Epithelial cell of esophagus (primary cell): ENCODE measurements at places on chromosomes 2 and 18.

DNA sequence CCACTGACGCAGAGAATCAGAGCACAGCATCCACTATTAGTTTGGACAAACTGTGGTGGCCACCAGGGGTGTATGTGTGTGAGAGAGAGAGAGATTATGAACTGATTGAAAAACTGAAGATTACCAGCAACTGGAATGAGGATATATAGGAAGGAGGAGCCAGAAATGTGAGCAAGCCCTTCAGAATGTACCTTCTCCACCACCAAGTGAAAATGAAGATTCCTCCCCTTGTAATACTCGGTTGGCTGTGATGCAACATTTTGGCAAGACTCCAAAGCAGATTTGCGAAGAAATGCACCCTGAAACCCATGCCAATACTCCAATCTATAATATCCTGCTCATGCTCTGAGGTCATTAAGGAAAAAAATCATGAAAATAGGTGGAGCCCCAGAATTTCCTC lies 121.2 kb upstream of the SLC35G4 start:
- DNase-seq = peak; percentile 21

- peak; percentile 67 for DNase-seq
These were observed 3.0 kb downstream of the BUB1 start for GRCh38 chr2:110674620-110675555.

DNA sequence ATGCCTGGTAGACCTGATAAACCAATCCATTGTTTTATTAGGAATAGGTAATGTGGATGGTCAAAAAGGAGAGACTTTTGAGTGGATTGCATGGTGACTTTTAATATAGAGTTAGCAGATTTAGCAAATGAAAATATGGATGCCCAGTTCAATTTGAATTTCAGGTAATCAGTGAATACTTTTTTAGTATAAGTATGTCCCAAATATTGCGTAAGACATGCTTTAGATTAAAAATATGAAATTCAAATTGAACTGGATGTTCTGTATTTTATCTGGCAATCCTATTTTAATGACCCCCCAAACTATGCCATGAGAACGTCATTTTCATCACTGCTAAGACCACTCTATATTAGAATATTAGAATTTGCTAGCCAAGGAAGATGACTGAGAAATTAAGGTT lies 30.3 kb upstream of the TNP1 start:
- DNase-seq = no peak

GRCh38 chr2:218010140-218010983 lies 7.6 kb upstream of the TNS1 start:
- DNase-seq = peak; percentile 36

DNA sequence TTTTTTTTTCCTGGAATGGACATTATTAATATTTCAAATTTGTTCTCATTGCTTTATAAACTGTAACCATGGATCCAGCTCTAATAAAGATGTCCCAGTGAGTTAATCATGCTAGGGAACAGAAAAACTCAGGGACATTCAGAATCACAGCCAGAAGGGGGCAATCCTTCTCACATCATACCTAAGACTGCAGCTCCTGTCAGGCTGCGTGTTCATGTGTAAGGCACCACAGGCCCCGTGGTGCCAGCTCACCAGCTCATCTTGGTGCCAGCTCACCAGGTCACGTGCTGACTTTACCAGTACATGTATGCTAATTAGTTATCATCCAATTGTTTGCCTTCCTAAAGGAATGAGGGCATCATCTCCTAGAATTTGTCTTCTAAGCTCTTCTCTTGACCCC lies 84.7 kb upstream of the NEDD4L start:
- peak; percentile 91 for DNase-seq

GRCh38 chr2:10038716-10039115 lies 4.6 kb upstream of the KLF11 start:
- no peak for DNase-seq

- DNase-seq = no peak
These were observed 372.1 kb upstream of the TMEFF2 start for GRCh38 chr2:192566863-192567262.

GRCh38 chr2:83689402-83689801 lies 769.7 kb downstream of the SUCLG1 start:
- peak; percentile 69 for DNase-seq

DNA sequence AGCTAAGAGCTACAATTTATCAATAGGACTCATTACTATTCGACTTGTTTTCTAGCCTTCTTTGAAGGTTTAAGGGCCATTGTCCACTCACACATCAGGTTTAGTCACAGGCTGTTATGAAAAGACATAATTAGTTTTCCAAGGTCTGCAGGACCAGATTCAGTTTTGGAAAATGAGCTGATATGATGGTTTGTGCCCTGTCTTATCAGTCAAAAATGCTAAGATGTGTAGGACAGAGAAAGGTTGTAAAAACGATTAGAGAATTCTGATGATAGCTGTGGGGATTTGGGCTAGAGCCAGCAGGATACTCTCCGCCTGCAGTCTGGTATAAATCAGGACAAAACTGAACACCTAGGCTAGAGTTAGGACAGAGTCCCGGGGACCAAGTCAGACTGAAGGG lies 213.3 kb downstream of the LRRTM1 start:
- DNase-seq = no peak

- no peak for DNase-seq
These were observed 146.1 kb upstream of the PID1 start for GRCh38 chr2:229417176-229417575.

GRCh38 chr2:11127761-11128160 lies 27.5 kb upstream of the SLC66A3 start:
- no peak for DNase-seq

- DNase-seq = peak; percentile 70
These were observed 66.8 kb upstream of the ASAP2 start for GRCh38 chr2:9139491-9140443.

DNA sequence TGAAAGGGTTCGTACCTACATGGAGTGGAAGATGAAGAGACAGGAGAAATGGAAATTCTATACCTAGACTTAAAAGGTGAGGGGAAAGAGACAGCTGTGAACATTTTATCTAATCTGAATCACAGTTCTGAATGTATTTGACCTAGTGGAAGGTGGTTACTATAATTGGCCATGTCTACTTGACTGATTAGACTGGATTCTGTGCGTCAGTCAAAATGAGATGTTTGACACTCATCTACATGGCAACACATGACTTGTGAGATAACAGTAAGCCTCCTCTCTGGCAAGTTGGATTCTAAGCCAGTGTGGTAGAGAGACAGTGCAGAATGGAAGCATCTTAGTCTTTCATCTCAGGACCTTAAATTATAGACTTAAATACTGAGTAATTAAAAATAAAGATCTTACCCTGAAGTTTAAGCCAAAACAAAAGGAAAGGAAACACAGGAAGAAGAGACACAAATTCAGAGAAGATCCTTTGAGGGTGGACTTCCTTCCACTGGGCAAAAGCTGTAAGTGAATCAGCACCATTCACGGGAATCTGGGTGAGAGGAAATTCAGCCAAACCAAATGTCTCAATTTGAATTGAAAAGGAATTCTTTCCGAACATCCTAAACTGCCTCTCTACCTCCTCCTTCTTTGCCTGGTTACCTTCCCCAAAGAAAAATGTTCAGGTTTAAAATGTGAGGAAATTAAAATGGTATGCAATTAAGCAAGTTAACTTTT lies 121.6 kb downstream of the EHBP1 start:
- DNase-seq = no peak

DNA sequence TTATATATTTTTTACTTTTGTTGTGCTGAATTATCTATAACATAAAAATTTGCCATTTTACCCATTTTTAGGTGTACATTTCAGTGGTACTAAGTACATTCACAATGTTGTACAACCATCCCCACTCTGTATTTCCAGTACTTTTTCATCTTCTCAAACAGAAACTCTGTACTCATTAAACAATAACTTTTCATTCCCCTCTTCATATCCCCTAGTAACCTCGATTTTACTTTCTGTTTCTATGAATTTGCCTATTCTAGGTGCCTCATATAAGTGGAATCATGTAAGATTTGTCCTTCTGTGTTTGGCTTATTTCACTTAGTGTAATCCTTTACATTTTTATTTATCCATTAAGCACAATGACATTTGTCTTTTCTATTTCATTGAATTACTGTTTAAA lies 51.3 kb downstream of the GTF2A1L start:
- no peak for DNase-seq

- no peak for DNase-seq
These were observed 69.9 kb upstream of the FSIP2 start for GRCh38 chr2:185668710-185669109.

- peak; percentile 37 for DNase-seq
These were observed 27.0 kb upstream of the CCDC178 start for GRCh38 chr18:33467531-33467930.

GRCh38 chr18:63969942-63970808 lies at the start of gene SERPINB8:
Gene SERPINB8, plus strand, starts transcription at chr18:63970081. Its CDS starts 8,228 bp downstream, at chr18:63978309.
- peak; percentile 98 for DNase-seq

DNA sequence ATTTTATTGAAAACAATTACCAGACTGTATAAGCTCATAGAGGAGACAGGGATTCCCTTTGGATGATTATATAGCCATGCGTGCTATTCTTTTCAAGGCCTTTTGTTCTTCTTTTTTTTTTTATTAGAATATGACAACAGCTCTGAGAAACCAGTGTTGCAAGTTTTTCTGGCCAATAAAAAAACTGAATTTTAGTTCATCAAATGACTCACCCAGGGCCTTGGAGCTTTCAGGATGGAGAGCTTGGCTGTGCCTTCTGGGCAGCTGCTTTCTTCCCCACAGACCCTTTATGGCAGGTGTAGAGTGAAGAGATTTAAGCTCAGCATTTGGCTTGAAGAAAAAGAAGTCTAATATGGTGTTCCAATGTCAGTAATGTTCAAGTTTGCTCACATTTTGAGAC lies 497.9 kb upstream of the FANCL start:
- peak; percentile 75 for DNase-seq
